ENCODE measurements at places on chromosomes 5 and 9.

DNA sequence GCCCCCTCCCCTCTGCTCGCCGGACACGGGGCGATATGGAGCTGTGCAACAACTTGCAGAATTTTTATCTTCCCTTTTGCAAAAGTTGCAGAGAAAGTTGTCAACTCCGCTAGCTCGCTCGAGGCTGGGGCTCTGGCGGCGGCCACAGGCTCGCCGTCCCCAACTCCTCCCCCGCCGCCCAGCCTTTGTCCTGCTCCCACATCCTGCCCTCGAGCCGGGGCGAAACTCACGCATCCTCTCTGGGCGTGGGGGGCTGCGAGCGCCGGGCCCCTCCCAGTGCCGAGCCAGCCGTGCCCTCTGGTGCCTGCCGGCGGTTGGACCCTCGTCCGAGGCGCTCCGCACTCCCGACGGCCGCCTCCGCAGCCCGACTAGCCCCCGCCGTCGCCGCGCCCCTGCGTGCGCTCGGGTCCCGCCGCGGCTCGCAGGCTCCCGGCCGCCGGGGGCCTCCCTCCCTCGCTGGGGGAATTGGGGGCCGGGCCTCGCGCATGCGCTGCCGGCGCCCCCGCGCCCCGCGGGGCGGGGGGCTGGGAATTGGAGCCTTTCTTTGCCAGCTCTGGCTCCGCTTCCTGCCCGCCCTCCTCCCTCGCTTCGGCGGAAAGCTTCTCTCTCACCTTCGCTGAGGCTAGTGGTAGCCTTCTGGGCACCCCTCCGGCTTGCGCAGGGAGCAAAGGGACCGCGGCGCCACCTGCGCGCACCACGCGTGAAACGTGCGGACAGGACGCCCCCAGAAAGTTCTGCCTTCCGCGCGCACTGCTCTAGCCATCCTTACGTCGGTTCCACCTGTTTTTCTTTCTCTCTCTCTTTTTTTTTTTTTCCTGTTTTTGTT lies at the start of gene CCNJL:
Gene CCNJL, minus strand, starts transcription at position 431 of the 826 bp plus-strand sequence. CDS start 641 bp downstream, outside the sequence.
- no peak for DNase-seq

DNA sequence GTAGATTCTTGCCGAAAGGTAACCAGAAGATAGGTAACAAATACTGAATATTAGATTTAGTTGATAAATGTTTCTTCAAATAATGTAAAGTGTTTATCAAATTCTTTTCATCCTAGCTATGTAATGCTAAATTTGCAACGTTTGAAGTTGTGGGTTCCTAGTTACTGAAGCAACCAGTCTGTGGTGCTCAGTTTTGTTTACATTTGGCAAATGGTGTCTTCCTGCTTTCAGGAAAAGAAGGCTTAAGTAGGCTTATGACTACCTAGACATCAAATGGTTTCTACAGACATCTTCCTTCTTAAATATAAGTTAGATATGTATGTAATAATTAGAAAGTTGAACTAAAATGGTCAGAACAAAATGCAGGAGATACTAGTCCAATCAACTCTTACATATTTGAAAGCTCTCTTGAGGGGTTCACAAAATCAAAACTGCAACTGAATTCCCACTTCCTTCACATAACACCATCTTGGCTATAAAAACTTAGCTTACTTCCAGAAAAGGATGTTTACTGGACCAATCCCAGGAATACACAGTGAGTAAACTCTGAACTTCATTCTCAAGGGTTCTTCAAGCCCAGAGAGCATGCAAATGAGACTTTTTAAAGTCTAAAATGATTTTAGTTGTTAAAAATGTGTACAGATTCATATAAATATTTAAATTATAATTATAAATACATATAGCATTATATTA lies 125.7 kb upstream of the ITGA1 start:
- no peak for DNase-seq

- no peak for DNase-seq
Observed at GRCh38 chr9:94811074-94811473, 84.6 kb downstream of the AOPEP start.

DNA sequence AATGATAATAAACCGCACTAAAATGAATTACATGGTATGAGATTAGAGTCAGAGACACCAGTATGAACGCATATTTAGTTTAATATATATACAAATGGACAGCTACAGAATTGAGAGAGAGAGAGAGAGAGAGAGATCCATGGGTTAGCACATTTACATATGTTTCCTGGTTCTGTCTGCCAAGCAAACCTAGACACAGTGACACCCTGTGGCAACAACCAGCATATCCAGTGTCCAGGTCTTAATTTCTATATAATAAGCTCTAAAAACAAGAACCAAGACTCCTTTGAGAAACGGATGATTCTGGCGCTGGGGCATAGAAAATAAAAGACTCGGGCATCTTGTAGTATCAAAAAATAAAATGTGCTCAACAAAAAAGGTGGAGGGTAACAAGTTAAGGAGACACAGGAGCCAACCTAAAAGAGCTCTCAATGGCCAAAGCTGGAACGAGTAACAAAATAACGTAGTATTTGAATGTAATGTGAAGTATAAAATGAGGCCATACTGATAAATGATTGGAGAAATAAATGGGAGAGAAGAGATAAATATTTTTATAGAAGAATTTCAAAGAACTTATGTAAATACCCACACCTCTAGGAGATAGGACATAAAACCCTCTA lies 84.5 kb downstream of the RFX3 start:
- peak; percentile 57 for DNase-seq

DNA sequence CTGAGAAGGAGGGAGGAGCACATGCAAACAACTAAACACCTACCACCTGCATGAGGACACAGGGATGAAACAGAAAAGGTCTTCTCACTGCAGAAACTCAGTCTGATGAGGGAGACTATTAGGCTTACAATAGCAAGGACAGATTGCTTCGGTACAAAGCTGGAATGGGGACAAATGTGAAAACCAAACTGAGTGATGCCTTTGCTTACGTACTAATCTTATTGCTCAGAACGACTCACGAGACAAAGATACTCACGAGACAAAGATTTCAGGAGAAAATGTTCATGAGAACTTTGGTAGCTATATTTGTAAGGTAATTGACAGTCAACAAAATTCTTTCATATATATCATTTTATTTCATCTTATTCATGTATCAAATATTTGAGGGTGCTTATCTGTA lies 71.9 kb upstream of the TAF1L start:
- DNase-seq = no peak

All from CD4-positive, alpha-beta T cell treated with Interleukin-10 for 1 hour (primary cell).